ENCODE measurements at places on chromosomes 3 and 15. TPM values are rescaled to one million over a fixed set of nuclear protein-coding genes. Genes with fewer than 3 reads are reported as not detected.

DNA sequence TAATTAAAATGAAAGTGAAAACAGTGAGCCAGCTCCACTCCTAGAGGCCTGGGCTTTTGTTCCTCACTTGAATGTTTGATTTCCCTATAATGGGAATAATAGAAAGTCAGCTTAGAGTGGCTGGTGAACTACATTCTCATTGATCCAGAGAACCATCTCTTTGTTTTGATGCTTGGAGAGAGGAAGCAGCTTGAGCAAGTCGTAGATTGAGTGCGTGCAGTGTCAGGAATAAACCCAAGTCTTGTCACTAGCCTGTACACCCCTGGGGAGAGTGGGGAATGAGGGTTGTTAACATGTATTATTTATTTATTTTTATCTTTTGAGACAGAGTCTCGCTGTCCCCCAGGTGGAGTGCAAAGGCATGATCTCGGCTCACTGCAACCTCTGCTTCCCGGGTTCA is 885 bp upstream of the LSG1 start:
- no peaks in the 10 kb centered on the region for H3K36me3 ChIP-seq
- DNase-seq, result no peak
- no peaks in the 10 kb centered on the region for H3K27me3 ChIP-seq
- H3K4me1 ChIP-seq, result peaks cover 13% of the 10 kb centered on the region

Gene ATP13A5
- total RNA-seq, result not detected

- no peak overlapping the region for H3K27ac ChIP-seq
- no peaks in the 10 kb centered on the region for H3K36me3 ChIP-seq
- peaks cover 7% of the 10 kb centered on the region for H3K4me1 ChIP-seq
- no peaks in the 10 kb centered on the region for H3K27me3 ChIP-seq
Measured at GRCh38 chr15:44081026-44082013, 113.8 kb downstream of the FRMD5 start.

Gene TGM4
- total RNA-seq, result 0.63 TPM

- no peaks in the 10 kb centered on the region for H3K36me3 ChIP-seq
- DNase-seq, result no peak
- H3K27me3 ChIP-seq, result no peaks in the 10 kb centered on the region
- H3K27ac ChIP-seq, result no peak overlapping the region
Measured at GRCh38 chr3:63390710-63391230, 112.7 kb downstream of the SYNPR start.

Gene RSRC1
- 43.1 TPM for total RNA-seq

Gene EIF4E3
- total RNA-seq, result not detected

Gene RNF123
- 48.6 TPM for total RNA-seq

- no peak for DNase-seq
- H3K4me3 ChIP-seq, result no peak overlapping the region
- H3K4me1 ChIP-seq, result no peaks in the 10 kb centered on the region
- H3K27me3 ChIP-seq, result peaks cover 16% of the 10 kb centered on the region
Measured at GRCh38 chr3:196974661-196975060, 6.0 kb upstream of the PIGZ start.

GRCh38 chr3:176870451-176870850 is 326.8 kb downstream of the TBL1XR1 start:
- H3K36me3 ChIP-seq, result no peaks in the 10 kb centered on the region
- H3K27ac ChIP-seq, result no peak overlapping the region
- no peak overlapping the region for H3K4me3 ChIP-seq
- no peaks in the 10 kb centered on the region for H3K4me1 ChIP-seq
- no peak for DNase-seq
- no peaks in the 10 kb centered on the region for H3K27me3 ChIP-seq

Gene ANKUB1
- not detected for total RNA-seq

Gene NLGN1
- 1.4 TPM for total RNA-seq

DNA sequence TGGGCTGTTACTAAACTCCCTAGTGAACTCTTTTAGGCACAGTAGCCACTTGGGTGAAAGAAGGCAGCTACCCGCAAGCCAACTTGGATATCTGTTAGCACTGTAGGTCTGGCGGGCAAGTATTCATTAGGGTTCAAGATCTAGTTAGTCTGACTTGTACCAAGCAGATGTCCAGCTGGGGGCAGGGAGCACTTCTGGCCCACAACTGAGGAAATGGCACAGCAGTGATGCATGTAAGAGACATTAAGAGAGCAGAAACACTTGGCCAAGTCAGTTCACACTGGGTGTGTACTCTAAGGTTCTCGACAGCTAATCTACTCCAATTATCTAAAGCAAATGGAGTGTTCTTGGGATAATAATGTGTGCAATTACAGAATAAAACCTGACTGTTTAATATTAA is 131.7 kb downstream of the CTNNB1 start:
- H3K27me3 ChIP-seq, result no peaks in the 10 kb centered on the region
- no peak for DNase-seq
- no peaks in the 10 kb centered on the region for H3K36me3 ChIP-seq
- no peak overlapping the region for H3K4me3 ChIP-seq
- peaks cover 25% of the 10 kb centered on the region for H3K4me1 ChIP-seq
- no peak overlapping the region for H3K27ac ChIP-seq

- no peaks in the 10 kb centered on the region for H3K36me3 ChIP-seq
- no peaks in the 10 kb centered on the region for H3K27me3 ChIP-seq
Measured at GRCh38 chr3:175066617-175067415, 207.7 kb downstream of the NAALADL2 start.

- H3K4me1 ChIP-seq, result no peaks in the 10 kb centered on the region
- H3K27me3 ChIP-seq, result no peaks in the 10 kb centered on the region
- DNase-seq, result no peak
- no peak overlapping the region for H3K27ac ChIP-seq
- H3K36me3 ChIP-seq, result no peaks in the 10 kb centered on the region
Measured at GRCh38 chr3:119417771-119418512, 45.5 kb downstream of the TMEM39A start.

DNA sequence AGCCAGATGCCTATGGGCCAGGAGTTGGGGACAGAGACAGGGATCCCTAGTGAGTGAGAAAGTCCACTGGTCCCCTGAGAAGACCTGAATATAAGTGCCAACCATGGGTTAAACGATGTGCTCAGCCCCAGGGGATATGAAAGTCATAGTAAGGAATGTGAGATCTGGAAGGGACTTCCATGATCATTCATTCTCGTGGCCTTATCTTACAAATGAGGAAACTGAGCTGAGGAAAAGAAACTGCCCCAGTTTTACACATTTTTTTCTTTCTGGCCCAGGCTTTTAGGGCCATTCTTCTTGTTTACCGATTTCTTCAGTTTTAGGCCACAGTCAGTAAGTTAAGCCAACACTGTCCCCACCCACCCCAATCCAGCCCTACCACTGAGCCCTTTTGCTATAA is 11.1 kb downstream of the CD80 start:
- no peak overlapping the region for H3K4me3 ChIP-seq
- H3K36me3 ChIP-seq, result no peaks in the 10 kb centered on the region
- DNase-seq, result no peak
- no peak overlapping the region for H3K27ac ChIP-seq
- H3K27me3 ChIP-seq, result no peaks in the 10 kb centered on the region

Gene CSPG5
- total RNA-seq, result 1.3 TPM

DNA sequence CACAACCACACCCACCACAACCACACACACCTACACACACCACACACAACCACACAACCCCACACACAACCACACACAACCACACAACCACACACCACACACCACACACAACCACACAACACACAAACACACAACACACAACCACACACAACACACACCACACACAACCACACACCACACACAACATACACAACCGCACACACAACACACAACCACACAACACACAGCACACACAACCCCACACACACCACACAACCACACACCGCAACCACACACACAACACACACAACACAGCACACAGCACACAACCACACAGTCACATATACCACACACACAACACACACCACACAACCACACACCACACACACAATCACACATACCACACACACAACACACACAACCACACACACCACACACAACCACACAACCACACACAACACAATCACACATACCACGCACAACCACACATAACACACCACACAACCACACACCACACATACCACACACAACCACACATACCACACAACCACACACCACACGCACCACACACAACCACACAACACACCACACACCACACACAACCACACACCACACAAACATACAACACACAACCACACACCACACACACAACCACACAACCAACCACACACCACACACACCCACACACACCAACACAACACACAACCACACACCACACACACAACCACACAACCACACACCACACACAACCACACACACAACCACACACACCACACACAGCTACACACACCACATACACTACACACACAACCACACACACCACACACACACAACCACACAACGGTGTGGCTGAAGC is 23.7 kb downstream of the CPN2 start:
- H3K36me3 ChIP-seq, result no peaks in the 10 kb centered on the region
- H3K27ac ChIP-seq, result peak overlapping the region; percentile 24
- peaks cover 21% of the 10 kb centered on the region for H3K4me1 ChIP-seq
- no peaks in the 10 kb centered on the region for H3K27me3 ChIP-seq
- peak; percentile 39 for DNase-seq
- H3K4me3 ChIP-seq, result no peak overlapping the region

GRCh38 chr3:194259982-194260766 is 91.0 kb downstream of the CPN2 start:
- H3K36me3 ChIP-seq, result no peaks in the 10 kb centered on the region
- no peak for DNase-seq
- 0 out of 2 replicates have a peak, but pooled peaks cover 6% of the 10 kb centered on the region for H3K4me1 ChIP-seq
- H3K4me3 ChIP-seq, result no peak overlapping the region
